ENCODE measurements at places on chromosomes 13 and 19.
A peak's percentile ranks its signal among the peaks of the same experiment; 100 is the strongest.

GRCh38 chr19:42332059-42332458 lies 6.6 kb downstream of the MEGF8 start:
- no peak for DNase-seq

- DNase-seq: no peak
Observed at GRCh38 chr19:18646535-18647370, 9.9 kb downstream of the KLHL26 start.

GRCh38 chr19:3220576-3220975 lies 3.9 kb upstream of the CELF5 start:
- DNase-seq: no peak

DNA sequence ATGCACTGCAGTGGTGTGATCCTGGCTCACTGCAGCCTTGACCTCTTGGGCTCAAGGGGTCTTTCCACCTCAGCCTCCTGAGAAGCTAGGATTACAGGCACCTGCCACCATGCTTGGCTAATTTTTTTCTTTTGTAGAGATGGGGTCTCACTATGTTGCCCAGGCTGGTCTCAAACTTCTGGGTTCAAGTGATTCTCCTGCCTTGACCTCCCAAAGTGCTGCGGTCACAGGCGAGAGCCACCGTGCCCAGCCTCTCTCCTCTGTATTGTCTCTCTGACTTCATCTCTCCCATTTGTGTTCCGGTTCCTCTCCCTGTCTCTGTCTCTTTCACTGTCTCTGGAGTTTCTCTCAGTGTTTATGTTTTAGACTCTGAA lies 1.7 kb upstream of the C19orf85 start:
- no peak for DNase-seq

DNA sequence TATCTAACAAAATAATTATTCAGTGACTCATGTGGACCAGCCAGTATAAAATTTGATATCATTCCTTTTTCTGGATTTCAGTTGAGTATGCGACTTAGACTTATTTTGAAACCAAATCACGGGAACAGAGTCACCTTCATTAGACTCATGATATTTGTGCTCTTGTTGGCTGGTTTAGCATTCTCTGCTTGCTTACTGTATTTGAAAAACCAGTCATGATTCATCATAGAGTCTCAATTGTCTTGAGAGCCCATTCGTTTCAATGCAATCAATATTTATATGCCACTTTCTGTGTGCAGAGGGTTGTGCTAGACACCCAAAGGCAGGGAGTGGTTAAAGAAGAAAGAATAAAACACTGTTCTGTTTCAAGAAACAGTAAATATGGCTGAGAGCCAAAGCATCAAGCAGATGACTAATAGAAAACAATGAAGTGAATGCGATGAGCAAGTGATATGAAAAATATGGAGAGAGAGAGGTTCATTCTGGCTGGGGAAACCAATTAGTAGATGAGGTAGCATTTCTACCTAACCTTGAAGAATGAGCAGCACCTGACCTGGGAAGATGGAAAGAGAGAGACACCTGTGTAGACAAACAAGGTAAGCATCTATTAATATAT lies 99.6 kb upstream of the MBNL2 start:
- peak; percentile 30 for DNase-seq

- no peak for DNase-seq
Observed at GRCh38 chr19:5131031-5131505, 162.2 kb downstream of the KDM4B start.
